Retinal pigment epithelial cell (primary cell): ENCODE measurements at places on chromosomes 13 and 19.

- DNase-seq, result no peak
Measured at GRCh38 chr13:91347996-91348905, 764 bp downstream of the MIR17HG start.

DNA sequence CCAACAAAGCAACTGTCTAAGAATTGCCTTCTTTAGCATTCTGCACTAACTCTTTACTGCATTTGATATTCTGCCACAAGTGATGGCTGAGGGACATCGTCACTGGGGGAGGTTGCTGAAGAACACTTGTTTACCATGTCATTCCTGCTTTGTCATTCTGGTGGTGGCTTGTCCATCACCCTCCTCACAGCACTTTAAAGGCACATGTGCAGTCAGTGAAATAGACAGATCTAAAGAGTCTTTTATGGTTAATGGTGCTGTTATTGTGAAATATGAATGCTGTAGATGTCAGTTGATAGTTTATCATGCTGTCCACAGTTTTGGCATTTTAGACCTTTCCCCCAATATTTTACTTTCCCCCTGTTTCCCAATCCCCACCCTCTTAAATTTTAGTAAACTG lies 120.9 kb upstream of the TSC22D1 start:
- DNase-seq, result no peak

GRCh38 chr19:50794074-50794875 lies 4.1 kb downstream of the ACP4 start:
- no peak for DNase-seq

- DNase-seq, result no peak
Measured at GRCh38 chr19:8109890-8110662, 39.3 kb downstream of the FBN3 start.

DNA sequence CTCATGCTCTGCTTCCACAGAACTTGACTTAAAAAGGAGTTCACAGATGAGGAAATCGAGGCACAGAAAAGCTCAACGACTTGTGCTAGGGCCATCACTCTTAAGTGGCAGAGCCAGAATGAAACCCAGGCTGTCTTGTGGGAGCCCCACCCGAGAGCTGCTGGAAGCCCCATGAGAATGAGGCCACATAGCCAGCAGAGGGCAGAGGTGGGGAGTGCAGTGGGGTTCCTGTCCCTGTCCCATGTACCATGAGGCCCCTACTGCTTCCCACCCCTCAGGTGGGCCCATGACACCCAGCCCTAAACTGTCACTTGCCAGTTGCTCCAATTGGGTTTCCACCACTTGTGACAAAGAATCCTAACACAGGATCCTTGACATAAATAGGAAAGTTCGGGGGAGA lies 175.9 kb downstream of the IRS2 start:
- DNase-seq, result no peak

GRCh38 chr13:78689011-78689410 lies 30.1 kb upstream of the OBI1 start:
- DNase-seq, result no peak

DNA sequence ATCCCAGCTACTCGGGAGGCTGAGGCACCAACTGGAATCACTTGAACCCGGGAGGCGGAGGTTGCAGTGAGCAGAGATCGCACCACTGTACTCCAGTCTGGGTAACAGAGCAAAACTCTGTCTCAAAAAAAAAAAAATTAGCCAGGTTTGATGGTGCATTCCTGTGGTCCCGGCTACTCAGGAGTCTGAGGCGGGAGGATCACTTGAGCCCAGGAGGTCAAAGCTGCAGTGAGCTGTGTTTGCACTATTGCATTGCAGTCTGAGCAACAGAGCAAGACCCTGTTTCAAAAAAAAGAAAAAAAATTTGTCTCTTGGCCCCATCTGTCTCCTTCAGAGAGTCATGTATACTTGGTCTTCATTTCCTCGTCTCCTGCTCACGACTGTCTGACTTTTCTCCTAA lies 1.6 kb downstream of the CCDC97 start:
- DNase-seq, result no peak

DNA sequence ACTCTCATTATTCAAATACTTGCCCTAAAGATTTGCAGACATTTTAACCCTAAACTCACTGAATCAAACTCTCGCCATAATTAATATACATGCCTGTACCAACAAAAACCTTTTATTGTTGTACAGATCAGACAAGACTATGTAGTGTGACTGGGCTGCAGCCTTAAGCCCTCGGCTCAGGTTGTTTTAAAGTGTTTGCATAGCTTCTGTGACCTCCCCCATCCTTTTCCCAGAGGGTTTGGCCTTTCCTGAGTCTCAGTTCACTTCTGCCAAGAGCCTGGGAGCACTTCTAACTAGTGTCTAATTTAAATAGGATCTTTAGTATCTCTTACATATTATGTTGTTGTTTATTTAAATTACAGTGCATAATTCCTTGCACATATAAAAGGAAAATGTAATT lies 158.2 kb downstream of the HS6ST3 start:
- DNase-seq, result no peak

DNA sequence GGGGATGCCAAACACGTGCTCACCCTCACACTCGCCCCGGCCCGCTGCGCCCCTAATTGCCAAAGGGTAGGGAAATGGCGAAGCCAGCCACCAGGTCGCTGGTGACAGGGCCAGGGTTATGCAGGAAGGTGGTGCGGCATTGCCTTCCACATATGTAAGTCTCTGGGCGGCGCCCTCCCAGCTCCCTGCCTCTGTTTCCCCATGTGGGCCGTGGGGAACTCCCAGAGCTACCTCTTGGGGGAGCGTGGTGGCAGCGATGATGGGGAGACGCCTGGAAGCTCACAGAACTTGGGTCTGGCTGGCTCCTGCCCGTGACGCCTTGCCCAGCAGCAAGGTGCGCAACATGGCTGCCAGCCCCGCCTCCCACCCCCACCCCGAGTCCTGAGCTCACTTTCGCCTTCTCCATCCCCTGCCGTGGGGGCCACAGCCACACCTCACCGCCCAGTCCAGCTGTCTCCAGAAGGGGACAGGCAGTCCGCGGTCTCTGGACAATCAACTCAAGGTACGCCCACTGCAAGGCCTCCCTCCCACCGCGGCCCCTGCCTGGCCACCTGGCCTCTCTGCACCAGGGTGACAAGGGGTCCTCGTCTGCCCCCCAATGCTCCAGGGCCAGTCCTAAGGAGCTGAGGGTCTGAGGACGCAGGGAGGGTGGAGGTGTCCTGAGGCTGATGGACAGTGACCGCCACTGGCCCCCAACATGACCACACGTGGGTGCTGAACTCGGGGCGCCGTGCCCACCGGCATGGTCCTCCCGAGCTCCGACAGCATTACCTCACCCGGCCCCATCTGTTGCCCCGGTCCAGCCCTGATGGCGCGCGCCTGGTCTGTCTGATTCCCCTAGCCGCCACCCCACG lies 6.6 kb downstream of the C19orf25 start:
- no peak for DNase-seq

DNA sequence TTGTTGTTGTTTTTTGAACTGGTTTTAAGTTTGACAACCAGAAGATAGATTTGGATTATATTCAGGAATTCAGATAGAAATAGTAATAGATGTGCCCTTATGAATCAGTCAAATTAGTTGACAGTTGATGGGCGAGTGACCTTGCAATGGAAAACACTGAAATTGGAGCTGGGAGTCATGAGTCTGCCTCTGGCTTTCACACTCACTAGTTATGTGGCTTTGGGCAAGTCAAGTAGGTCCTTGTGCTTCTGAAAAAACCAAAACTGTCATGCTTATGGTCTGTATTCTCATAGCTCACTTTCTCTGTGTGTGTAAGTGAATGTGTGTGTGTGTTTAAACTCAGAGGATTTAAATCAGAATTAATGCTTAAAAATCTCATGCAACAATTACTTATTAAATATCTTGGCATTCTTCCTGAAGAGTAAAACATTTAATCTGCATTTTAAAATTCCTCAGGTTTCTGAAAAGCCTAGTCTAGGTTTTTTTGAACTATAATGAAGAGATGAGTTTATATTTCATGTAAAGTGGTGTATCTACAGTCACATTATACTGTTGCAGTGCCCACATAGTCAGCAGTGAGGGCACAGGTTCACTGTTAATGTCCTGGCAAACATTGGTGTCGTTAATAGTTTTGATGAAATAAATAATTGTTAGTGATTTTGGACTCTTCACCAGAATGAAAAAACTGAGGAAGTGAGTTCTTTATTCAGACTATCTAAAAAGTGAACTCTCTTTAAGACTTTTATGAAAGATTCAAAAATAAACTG lies 32.5 kb downstream of the UCHL3 start:
- peak; percentile 39 for DNase-seq

- DNase-seq, result no peak
Measured at GRCh38 chr19:53294786-53295441, 27.4 kb upstream of the VN1R4 start.

- DNase-seq, result no peak
Measured at GRCh38 chr13:106595625-106596024, 27.7 kb upstream of the ARGLU1 start.
